ENCODE measurements at places on chromosomes 12 and 14. TPM values are rescaled to one million over a fixed set of nuclear protein-coding genes. Genes with fewer than 3 reads are reported as not detected.

Gene ANO4
- total RNA-seq = 0.24 TPM

DNA sequence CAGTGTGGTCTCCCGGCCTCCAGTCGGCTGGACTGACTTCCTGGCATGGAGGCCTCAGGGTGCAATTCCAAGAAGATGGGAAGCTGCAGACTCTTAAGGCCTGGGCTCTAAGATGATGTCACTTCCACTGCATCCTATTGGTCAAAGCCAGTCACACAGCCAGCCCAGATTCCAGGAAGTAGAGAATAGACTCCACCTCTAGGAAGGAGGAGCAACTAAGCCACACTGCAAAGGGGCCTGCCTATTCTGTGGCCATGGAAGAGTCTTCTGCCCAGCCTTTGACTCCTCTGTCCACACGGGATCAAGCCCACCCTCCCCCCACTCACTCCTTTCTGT, 103.9 kb upstream of the RFLNA start:
- no peak for DNase-seq

DNA sequence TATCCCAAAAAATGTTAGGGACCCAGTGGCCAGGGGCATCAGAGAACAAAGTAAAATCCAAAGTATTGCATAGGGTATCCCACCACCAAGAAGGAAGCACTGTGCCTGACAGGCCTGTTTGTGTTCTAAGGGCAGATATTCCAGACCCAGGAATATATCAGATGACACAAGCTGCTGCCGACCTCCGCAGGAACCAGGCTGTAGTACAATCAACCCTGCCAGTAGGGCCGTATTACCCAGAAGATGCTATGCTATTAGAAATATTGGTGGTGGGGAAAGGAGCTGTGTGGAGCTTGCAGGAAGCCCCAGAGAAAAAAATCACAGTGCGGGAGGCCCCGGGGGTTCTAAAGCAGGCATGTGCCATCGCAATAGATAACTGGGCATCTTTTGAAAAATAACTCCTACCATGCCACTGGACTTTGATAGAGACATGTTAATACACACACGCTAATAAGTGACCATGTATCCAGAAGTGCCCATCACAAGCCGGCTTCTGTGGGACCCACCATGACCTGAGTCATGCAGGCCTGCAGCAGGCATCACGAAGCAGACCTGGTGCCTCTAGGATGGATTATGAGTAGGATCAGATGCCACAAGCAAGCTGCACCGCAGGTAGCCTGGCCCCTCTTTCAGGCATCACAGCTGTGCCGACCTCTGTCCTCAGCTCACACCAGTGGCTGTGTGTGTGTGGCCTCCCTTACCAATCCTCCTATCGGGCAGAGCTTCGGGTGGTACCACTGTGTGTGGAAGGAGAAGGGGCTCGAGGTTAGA, 242.7 kb downstream of the BCL11B start:
- DNase-seq = no peak

GRCh38 chr14:102150744-102151143, 11.0 kb downstream of the WDR20 start:
- no peak for DNase-seq

DNA sequence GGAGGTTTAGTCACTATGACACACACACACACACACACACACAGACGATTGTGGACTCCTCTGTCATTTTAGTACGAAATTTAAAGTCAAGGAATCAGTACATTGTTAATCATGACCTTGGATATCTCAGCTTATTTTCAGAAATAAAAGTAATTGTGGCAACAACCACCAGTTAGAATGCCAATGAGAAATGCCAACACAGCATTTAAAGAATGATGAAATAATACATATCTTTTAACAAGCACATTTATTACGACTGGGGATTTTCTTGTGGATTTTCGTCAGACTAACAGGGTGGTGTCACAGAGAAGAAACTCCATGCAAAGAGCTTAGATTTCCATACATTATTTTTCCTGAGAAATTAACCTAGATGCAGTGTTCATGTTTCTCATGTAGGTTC, 1289.4 kb downstream of the AACS start:
- DNase-seq = no peak

DNA sequence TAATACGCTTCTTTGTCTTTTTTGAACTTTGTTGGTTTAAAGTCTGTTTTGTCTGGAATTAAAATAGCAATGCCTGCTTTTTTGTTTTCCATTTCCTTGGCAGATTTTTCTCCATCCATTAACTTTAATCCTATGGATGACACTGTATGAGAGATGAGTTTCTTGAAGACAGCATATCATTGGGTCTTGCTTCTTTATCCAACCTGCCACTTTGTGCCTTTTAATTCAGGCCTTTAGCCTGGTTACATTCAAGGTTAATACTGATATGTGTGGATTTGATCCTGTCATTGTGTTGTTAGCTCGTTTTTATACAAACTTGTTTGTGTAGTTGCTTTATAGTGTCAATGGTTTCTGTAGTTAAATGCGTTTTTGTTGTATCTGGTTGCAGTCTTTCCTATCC, 168.0 kb downstream of the NTS start:
- no peak for DNase-seq

GRCh38 chr14:83140756-83141155, 1607.1 kb upstream of the SEL1L start:
- no peak for DNase-seq

GRCh38 chr12:62629971-62630739, 163.5 kb downstream of the MON2 start:
- DNase-seq = no peak

DNA sequence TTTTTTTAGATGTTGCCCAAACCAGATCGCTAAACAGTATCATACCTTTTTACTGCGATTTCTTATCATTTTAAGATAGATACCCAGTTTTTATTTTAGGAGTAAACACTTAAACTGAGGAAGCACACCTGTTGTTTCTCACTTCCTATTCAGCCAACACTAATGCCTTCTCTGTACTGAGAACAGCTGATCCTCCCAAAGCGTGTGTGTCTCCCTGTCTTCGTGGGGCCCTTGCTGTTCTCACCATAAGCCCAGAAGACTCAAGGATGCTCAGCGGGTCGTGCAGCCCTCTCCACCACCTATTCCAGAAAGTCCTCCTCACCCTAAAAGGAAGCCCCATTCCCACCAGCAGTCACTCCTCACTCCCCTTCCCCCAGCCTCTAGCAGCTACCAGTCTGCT, 14.8 kb downstream of the PPP2R5C start:
- DNase-seq = no peak

Gene ACRBP
- total RNA-seq = 1.2 TPM

- DNase-seq = peak; percentile 88
Measured at GRCh38 chr14:81436296-81437138, 36.4 kb upstream of the STON2 start.

Gene TAS2R30
- total RNA-seq = 0.27 TPM

- no peak for DNase-seq
Measured at GRCh38 chr14:23185063-23185462, 1.6 kb upstream of the SLC7A8 start.

- no peak for DNase-seq
Measured at GRCh38 chr12:89521364-89522223, 3.0 kb downstream of the GALNT4 start.

Gene NTF3
- total RNA-seq = 0.78 TPM

GRCh38 chr12:130504110-130504839, 166.6 kb downstream of the PIWIL1 start:
- DNase-seq = no peak

DNA sequence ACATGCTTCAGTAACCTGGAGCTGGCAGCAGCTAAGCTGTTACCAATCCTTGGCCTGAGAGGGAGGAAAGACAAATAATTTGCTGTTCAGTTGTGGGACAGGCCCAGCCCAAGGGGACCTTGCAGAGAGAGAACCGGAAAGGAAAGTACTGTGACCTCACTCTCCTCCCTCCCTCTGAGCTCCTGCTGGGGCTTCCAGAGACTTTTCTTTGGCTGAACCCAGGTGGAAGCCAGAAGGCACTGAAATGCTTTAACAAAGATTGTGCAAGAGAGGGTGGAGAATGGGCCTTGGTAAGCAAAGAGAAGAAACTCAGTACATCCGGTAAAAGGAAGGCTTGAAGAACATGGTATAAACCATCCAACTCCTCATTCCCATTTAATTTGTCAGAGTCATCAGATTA, 457.1 kb downstream of the GLT1D1 start:
- no peak for DNase-seq

Gene CPNE6
- total RNA-seq = not detected

Gene CFAP54
- total RNA-seq = 0.22 TPM

GRCh38 chr14:61492474-61492873, 171.1 kb downstream of the PRKCH start:
- no peak for DNase-seq

Gene OR4K14
- total RNA-seq = not detected

DNA sequence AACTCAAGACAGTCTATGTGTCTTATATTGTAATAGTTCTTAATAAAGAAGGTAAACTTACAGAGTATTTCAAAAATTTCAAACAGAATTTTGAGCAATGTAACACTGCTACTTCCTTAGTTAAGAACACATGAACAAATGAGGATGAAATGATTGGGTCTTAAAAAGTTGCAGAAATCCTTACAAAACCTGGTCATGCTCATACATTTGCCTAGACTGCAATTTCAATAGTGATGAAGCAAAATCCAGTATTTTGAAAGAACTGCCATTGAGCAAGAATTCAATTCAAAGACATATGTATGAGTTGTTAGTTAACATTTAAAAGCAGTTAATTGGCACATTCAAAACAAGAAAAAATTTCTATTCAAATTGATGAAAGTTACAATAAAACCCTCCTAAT, 17.8 kb upstream of the HIF1A start:
- DNase-seq = no peak

GRCh38 chr12:80829767-80830166, 108.0 kb downstream of the LIN7A start:
- DNase-seq = no peak

GRCh38 chr14:104972301-104973134, 5.7 kb downstream of the AHNAK2 start:
- peak; percentile 65 for DNase-seq
